ENCODE measurements at places on chromosomes 11 and 22.

GRCh38 chr11:107196732-107197131 lies 178.5 kb upstream of the GUCY1A2 start:
- no peak for DNase-seq

DNA sequence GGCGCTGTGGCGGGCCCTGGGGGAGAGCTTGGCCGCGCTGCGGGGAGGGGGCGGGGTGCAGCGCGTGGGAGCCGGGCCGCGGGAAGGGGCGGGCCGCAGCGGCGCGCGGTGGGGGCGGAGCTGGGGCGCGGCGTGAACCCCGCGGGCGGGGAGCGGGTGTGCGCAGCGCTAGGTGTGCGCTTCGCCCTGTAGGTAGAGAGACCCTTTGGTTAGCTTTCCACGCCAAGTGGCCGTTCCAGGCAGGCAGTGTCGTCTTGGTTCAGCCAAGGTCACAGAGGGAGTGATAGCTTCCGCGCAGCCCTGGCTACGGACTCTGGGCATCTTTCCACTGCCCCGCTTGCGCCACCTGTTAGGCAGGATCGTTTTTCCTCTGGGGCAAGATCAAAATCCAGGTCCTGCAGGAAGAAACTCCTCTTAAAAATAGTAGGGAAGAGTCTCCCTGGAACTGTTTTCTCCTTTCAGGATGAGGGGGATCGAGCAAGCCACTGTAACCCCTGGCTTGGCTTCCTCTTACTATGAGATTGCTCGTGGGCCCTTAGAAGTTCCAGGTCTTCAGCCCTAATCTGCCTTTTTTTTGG lies 434 bp downstream of the BANF1 start:
- peak; percentile 70 for DNase-seq

DNA sequence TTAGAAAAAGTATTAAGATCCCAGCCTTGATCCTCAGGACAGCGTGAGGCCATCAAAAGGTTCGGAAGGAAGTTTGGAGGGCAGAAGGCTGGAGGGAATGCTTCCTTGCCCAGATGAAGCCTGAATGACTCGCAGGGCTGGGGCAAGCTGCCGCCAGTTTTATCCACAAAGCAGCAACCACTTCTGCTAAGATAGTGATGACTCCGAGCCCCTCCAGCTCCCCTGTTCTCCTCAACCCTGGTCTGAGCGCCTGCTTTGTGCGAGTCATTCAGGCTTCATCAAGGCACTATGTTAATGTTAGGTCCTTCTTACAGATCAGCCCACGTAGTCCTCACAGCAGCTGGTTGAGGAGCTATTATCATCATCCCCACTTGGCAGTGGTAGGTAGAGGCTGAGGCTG lies 158.8 kb downstream of the COMMD9 start:
- no peak for DNase-seq

- DNase-seq = no peak
Measured at GRCh38 chr11:101407324-101407723, 176.5 kb downstream of the TRPC6 start.

- DNase-seq = no peak
Measured at GRCh38 chr22:31911565-31912406, 32.5 kb upstream of the YWHAH start.
